ENCODE measurements at places on chromosomes 13 and 19. TPM values are rescaled to one million over a fixed set of nuclear protein-coding genes. Genes with fewer than 3 reads are reported as not detected.

DNA sequence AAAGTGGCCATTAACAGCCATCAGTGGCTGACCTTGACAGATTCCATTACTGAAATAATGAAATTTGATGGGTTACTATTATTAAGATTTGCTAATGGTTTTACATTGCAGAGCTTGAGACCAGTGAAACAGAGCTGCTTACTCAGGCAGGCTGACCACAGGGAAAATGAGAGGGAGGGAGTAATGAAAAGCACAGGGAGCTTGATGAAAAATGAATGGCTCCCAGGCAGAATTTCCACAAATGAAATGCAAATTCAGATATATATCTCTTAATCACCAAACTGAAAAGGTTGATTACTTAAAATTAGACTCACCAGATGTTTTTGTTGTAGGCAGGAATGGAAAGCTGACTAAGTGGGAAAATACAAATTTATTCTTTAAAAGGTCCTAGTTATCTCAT, 36.1 kb downstream of the HTR2A start:
- no peak for DNase-seq

- no peak for DNase-seq
Measured at GRCh38 chr13:67221630-67222226, 8.4 kb downstream of the PCDH9 start.

DNA sequence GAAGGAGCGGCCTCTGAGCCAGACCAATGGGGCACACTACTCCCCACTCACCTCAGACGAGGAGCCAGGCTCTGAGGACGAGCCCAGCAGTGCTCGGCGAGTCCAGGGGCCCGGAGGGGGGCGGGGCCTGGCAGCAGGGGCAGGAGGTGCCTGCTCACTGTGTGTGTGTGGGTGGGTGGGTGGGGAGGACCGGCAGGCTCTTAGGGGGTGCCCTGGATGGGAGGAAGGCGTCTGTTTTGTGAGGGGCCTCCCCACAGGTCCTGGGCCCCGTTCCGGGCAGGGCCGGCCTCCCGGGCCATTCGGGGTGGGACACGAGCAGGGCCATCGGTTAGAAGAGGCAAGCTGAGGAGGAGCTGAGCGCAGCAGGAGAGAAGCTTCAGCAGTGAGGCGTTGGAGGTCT, 12.7 kb downstream of the PLEKHJ1 start:
- DNase-seq, result no peak

- DNase-seq, result no peak
Measured at GRCh38 chr19:50555450-50556281, 12.6 kb downstream of the LRRC4B start.

DNA sequence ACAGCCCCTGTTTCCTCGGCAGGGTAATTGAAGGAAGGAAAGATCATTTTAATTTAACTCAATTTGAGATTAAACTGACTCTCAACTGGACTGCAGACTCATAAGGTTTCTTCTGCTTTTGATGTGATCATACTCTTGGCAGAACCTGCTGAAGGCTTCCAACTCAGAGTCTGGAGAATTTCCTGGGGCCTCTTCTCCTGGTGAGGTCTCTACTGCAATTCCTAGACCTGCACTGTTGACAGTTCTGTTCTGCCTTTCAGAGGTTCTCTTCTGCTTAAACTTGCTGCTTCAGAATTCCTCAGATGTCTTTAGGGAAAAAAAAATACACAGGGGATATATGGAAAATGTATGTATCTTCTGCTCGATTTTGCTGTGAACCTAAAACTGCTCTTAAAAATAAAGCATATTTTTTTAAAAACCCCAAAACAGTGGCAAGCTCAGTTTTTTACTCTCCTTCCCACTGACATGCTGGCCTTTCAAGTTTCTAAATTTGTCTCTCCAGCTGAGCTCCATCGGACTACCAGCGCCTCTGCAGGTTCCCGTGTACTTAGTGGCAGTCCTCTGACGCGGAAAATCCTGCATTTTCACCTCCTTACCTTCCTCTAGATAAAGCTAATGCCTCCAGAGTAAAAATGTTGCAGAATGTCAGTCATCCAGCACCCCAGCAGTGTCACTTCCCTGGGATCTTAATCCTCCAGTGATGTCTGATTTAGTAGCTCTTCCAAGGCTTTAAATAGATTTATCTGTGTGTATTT, 733.5 kb upstream of the SGCG start:
- no peak for DNase-seq

GRCh38 chr19:47618771-47619170, 9.8 kb downstream of the BICRA start:
- DNase-seq, result no peak

DNA sequence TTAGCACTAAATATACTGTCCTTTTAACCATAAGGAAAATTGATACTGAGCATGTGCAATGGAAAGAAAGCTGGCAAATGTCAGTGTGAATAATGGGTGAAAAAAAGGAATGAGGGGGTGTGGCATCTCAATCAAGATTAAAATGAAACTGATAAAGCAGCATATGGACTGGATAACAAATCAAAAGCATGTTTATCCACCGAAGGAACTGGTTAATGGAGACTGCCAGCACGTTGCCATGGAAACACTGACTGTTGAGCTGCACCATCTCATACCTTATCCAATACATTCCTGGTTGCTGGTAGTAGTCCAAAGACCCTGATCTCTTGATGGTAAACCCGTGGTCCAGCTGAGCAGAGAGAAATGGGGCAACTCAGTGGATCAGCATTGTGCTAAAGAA, 311.4 kb upstream of the MAB21L1 start:
- no peak for DNase-seq

- DNase-seq, result no peak
Measured at GRCh38 chr13:26247608-26248007, 6.3 kb upstream of the CDK8 start.

GRCh38 chr19:58558623-58559274, 338 bp upstream of the UBE2M start:
- DNase-seq, result peak; percentile 100

DNA sequence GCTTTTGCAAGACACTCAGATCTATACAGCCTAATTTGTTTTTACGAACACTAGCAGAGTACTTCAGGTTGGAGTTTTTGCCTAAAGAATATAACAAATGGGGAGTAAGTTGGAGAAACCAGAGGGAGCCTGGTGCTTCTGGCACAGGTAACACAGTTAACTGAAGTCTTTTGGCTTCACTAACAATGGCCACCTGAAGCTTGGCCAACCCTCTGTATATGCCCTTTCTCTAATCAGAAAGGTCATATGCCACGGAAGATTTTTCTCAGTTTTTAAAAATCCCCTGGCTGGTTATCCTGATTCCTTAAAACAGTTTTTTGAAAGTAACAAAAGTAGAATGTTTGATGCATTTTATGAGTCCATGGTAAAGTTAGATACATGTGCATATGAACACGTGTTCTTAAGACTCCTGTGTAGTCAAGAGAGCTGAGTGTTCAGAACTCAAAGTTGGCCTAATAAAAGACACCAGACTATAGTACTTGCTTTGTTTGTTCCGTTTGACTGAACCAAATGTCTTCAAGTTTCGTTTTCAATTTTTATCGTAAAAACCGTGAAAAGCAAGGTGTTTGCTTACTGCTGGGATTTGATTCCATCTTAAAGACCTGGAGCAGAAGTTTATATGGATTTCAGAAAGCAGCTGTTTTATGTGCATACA, 137.5 kb downstream of the KCNRG start:
- no peak for DNase-seq

DNA sequence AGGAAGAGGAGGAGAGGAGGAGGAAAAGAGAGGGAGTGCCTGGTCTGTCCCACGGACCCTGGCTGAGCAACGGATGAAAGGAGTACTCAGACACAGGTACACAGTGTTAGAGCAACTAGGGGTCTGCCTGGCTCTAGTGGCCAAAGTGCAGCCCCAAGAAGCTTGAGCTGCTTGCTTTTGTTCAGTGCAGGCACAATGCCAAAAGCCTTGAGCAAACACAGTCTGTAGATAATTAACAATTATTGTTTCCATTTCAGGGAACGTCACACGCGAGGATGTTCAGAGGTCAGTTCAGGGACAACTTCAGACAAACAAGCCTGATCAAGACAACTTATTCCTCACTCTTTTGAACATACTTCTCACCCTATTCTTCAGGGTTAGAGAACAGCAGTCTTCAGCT, 32.2 kb upstream of the ZNF726 start:
- no peak for DNase-seq

DNA sequence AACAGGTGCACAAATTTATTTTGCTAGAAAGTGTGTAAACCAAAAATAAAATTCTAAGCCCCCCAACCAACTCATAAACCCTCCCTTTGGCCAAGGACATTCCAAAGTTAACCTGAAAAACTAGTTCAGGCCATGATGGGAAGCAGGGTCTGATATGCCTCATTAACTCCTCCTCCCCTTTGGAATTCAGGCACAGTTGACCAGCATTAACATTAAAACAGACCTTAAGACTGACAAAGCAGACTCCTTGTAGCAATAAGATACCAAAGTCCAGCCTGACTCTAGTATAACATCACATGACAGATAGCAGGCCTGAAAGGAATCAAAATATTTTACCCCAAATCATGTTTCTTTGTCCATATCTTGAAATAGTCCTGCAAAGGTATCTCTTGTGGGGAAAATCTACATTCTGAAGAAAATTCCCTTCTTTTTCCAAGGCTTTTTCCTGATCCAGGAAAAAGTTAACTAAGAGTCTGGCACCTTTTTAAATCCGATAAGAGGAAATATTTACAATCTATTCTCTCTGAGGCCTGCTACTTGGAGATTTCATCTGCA, 19.7 kb downstream of the NEK5 start:
- DNase-seq, result no peak

Gene EDDM13
- 0.59 TPM for total RNA-seq

Gene ZSCAN1
- total RNA-seq, result not detected

Gene CYP2F1
- total RNA-seq, result not detected

Gene CLEC17A
- 0.72 TPM for total RNA-seq

Gene ZNF208
- 2.6 TPM for total RNA-seq
